ENCODE measurements at places on chromosomes 1 and 21.

DNA sequence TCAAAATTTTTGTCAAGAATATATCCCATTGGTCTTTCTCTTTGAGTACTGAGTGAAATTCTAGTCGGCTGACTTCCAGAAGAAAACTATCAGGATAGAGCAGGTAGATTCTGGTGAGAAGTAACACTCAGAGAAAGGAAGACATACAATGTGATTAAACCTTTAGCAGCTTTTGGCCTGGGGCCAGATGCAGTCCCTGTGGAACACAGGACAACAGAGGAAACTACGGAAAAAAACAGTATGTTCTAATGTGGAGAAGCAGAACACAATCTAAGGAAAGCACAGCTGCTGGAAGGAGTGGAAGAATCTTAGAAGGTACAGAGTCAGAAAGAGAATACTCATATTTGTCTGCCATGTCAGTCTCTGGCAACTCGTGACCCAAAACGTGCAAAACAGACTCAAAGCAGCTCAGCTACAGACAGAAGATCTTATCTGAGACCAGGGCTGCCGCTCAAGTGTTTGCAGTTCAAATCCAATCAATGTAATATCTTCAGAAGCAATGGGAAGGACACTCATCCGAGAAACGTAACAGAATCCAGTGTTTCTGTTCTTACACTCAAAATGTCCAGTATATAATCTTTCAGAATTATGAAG is 283.8 kb downstream of the MRPL39 start:
- no peak for DNase-seq

DNA sequence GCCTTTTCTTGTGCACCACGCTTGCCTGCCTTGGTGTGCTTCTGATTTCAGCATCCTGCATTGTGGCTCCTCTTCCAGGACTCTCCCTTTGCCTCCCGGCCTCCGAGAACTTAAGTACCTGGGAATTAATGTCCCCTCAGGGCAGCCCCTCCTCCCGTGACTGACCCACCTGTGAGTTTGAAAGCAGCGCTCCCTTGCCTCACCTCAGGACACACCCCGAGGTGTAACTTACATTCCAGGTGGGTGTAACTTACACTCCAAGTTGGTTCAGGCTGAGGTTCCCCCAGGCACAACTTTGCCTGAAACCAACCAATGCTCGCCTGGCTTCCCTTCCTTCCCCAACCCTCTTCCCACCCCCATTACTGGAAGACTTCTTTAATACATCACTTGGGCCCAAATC is 161.4 kb downstream of the KAZN start:
- no peak for DNase-seq

DNA sequence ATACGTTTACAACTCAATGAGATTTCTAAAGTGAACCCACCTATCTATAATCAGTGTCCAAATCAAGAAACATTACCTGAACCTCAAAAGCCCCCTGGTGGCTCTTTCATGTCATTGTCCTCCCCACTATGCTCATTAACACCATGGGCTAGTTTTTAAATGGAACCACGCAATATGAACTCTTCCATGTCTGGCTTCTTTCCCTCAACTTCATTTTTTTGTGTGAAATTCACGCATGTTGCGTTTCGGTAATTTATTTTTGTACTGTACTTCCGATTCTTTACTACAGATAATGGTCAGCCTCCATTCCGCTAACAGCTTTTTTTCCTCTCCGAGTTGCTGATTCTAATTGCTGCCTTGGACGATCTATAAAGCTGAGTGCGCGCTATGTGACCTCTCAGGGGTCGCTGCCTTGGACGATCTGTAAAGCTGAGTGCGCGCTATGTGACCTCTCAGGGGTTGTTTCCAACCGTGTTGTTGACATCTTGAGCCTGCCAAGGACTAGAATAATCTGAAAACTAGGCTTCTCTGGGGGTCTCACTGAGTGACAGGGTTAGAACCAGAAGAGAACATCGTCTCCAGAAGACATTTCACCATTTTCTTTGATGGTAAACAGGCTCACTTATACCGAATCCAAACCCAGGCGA is 1.1 kb upstream of the CACYBP start:
- no peak for DNase-seq

GRCh38 chr1:18870957-18871356 is 11.5 kb upstream of the TAS1R2 start:
- no peak for DNase-seq

DNA sequence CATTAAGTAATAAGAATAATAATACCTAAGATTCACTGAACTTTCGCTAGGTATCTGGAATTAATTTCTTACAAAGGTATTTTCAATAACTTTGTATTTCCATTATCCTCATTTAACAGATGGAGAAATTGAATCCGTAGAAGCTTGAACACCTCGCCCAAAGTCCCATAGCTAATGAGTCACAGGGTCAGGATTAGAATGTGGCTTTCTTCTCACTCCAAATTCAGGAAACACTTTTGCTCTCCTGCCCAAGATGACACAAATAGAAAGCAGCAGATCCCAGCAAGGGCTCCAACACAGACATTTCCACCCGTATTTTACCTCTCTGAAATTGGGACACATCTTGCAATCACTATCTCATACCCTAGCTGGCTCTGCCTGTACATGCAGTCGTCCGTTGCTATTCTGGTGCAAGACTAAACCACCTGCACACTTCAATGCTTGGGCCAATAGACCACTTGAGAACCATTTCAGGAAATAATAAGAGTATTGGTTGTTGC is 125.9 kb upstream of the GREM2 start:
- no peak for DNase-seq

DNA sequence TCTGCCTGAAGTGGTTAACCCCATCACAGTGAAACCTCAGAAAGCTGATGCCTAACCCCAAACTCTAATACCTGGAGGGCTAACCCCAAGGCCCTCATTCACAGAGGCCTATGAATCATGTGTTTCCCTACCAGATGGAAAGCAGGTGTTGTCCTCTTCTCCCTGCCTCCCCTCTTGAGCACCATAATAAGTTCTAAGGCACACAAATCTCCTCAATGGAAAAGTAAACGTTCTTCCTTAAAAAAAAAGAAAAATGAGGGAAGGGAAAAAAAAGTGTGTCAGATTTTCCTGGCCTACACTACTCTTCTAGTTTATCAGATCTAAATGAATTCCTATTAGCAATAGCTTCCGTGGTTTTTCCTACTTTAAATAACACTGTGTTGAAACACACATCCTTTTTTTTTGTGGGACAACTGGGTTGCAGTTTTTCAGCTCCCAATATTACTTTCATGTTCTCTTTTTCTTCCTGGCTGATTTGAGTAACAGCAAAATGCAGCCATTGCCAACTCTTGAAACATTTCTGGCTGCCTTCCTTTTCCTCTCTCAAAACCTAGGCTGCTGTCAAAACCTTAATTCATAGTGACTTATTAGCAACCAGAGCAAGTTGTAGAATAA is 43.2 kb downstream of the SLC44A3 start:
- DNase-seq = no peak
